ENCODE measurements at places on chromosomes 3 and 15. TPM values are rescaled to one million over a fixed set of nuclear protein-coding genes. Genes with fewer than 3 reads are reported as not detected.

- H3K4me3 ChIP-seq, result no peak overlapping the region
- peaks cover 21% of the 10 kb centered on the region for H3K4me1 ChIP-seq
- DNase-seq, result no peak
- H3K36me3 ChIP-seq, result no peaks in the 10 kb centered on the region
Measured at GRCh38 chr3:16067837-16068471, 106.5 kb upstream of the GALNT15 start.

- H3K27me3 ChIP-seq, result no peaks in the 10 kb centered on the region
- no peak for DNase-seq
- H3K4me1 ChIP-seq, result peaks cover 88% of the 10 kb centered on the region
- H3K4me3 ChIP-seq, result no peak overlapping the region
- peak overlapping the region; percentile 73 for H3K27ac ChIP-seq
- no peaks in the 10 kb centered on the region for H3K36me3 ChIP-seq
Measured at GRCh38 chr3:53038679-53039375, 7.0 kb downstream of the SFMBT1 start.

DNA sequence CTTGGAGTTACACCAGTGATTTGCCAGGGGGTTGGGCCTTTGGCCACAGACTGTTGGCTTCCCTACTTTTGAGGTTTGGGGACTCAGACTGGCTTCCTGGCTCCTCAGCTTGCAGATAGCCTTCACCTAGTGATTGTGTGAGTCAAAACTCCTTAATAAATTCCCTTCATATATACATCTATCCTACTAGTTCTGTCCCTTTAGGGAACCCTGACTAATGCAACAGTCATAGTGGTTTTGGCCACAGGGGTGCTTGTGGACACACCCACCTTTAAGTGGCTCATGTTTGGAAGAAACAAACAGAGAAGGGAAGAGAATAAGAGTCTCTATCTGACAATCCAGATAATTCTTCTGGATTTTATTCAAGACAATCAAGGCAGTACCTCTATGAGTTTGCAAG lies 457.7 kb downstream of the EPHA3 start:
- no peaks in the 10 kb centered on the region for H3K4me1 ChIP-seq
- H3K27ac ChIP-seq, result no peak overlapping the region
- DNase-seq, result no peak
- no peak overlapping the region for H3K4me3 ChIP-seq

DNA sequence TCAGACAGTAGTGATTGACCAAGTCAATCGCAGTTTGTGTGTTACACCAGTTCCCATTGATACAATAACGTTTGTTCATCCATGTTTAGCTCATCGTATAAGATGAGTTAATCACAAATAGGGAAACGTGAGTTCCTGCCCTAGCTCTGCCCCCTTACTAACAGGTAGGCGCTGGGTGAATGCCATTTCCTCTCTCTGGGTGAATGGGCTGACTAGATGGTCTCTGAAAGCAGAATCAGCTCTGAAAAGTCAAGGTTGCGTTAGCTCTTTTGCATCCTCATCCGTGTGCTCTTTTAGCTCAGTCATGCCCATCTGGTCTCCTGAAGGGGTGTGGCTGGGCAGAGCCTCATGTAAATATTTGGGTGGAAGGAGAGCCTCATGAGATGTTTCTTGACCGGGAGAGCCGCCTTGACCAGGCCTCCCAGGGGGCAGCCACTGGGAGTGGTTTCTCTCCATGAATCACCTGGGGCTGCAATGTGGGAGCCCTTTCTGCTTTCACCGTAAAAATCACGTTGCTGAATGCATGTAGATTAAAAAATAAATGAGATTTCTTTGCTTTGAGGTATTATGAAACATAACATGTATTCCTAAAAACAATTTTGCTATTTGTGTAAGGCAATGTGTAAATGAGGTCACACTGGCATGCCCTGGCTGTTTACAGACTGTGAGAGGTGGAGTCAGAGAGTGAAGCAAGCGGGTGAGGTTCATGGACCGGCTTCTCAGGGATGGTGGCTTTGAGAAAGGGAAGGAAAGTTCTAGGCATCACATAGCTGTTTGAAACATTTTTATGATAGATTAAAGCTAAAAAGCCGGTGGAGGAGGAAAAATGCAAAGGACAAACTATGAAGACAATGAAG lies 108.4 kb upstream of the RASGRP1 start:
- H3K27ac ChIP-seq, result no peak overlapping the region
- no peaks in the 10 kb centered on the region for H3K27me3 ChIP-seq
- H3K36me3 ChIP-seq, result no peaks in the 10 kb centered on the region
- no peaks in the 10 kb centered on the region for H3K4me1 ChIP-seq
- no peak for DNase-seq

DNA sequence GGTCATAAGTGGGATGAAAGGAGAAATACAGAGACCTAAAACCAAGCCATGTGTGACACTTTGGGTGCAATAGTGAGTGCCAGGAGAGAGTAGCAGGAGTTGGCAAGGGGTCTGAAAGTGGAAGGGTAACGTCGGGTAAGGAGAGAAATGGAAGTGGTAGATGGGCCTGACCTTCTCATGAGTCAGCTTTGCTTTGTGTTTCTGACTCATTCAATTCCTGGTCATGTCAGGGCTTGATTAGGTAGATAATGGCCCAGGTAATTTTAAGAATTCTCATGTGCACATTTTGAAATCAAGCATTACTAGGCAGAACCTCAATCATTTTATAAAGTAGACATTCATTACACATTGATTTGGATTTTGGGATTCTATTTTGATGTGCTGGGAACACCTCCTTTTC lies 262.5 kb downstream of the SOX2 start:
- H3K36me3 ChIP-seq, result no peaks in the 10 kb centered on the region
- H3K27ac ChIP-seq, result no peak overlapping the region
- no peaks in the 10 kb centered on the region for H3K27me3 ChIP-seq
- no peaks in the 10 kb centered on the region for H3K4me1 ChIP-seq
- H3K4me3 ChIP-seq, result no peak overlapping the region
- no peak for DNase-seq

GRCh38 chr3:161977850-161978249 lies 481.2 kb downstream of the OTOL1 start:
- no peaks in the 10 kb centered on the region for H3K36me3 ChIP-seq
- no peak overlapping the region for H3K27ac ChIP-seq
- no peaks in the 10 kb centered on the region for H3K27me3 ChIP-seq
- DNase-seq, result no peak

GRCh38 chr15:82105451-82106215 lies 59.8 kb upstream of the MEX3B start:
- H3K36me3 ChIP-seq, result no peaks in the 10 kb centered on the region
- H3K27ac ChIP-seq, result no peak overlapping the region
- no peaks in the 10 kb centered on the region for H3K27me3 ChIP-seq
- H3K4me1 ChIP-seq, result no peaks in the 10 kb centered on the region

DNA sequence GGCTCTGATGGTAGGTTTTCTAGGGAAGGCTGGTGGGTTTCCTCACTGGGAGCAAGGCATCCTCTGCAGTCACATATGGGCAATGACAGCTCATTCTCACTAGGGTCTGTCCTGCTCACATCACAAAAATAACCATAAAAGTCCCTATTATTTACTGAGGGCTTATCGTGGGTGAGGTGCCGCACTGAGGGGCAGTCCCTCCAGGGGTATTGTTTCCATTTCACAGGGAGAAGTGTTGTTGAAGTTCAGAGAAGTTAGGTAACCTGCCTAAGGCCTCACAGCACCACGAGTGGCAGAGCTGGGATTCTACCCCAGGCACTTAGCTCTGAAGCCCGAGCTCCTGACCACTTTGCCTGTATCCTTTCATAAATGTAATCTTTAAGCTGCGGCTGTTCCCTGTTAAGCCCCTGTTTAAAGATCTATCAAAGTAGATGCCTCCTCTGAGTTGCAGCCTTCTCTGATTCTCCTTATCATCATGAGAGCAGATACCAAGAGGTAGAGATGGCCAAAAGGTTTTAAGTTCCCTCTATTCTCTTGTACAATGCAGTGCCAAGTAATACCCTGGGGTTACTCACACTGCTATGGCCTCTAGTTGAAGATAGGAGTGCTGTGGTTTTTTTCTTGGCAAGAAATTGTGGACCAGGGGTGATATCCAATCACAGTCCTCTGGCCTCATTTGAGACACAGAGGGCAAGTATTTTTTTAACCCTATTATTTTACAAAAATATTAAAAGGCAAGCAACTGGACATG lies 107.0 kb downstream of the RPLP1 start:
- peaks cover 62% of the 10 kb centered on the region for H3K4me1 ChIP-seq
- H3K27ac ChIP-seq, result no peak overlapping the region
- no peak overlapping the region for H3K4me3 ChIP-seq
- no peaks in the 10 kb centered on the region for H3K27me3 ChIP-seq
- H3K36me3 ChIP-seq, result no peaks in the 10 kb centered on the region

GRCh38 chr15:82298520-82298919 lies 35.9 kb downstream of the SAXO2 start:
- H3K27ac ChIP-seq, result no peak overlapping the region
- H3K4me1 ChIP-seq, result no peaks in the 10 kb centered on the region
- DNase-seq, result no peak
- H3K4me3 ChIP-seq, result no peak overlapping the region
- H3K36me3 ChIP-seq, result no peaks in the 10 kb centered on the region

DNA sequence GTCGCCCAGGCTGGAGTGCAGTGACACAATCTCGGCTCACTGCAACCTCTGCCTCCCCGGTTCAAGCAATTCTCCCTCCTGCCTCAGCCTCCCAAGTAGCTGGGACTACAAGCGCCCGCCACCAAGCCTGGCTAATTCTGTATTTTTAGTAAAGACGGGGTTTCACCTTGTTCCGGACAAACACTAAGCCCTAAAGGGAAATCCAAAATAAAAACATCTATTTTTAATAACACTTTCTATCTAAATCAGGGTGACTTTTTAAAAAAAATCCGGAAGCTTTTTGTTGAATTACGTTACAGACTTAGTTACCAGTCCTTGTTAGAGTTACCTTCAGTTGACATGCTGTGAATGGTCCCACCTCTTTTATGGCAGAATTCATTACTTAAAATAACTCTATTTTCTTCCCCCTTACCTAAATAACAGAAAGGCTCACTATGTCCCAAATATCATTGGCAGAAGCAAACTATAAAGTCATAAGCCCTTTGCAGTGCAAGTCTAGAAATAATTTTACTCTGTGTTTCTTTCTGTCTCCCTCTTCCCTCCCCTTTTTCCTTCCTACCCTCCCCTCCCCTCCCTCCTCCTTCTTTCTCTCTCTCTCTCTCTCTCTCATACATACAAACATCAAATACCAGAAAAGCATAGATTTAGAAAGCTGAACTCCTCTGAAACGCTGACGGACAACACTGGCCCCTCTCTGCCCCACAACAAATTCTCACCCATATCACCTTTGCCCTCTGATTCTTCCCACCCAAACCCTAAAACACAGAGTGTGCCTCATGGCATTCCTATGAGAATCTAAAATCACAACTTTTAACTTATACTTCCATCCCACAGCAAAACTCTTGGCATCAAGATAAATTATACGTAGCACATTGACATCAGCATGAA lies 18.3 kb downstream of the THBS1 start:
- no peaks in the 10 kb centered on the region for H3K36me3 ChIP-seq
- H3K27me3 ChIP-seq, result no peaks in the 10 kb centered on the region
- DNase-seq, result no peak
- H3K4me1 ChIP-seq, result peaks cover 18% of the 10 kb centered on the region
- no peak overlapping the region for H3K4me3 ChIP-seq

DNA sequence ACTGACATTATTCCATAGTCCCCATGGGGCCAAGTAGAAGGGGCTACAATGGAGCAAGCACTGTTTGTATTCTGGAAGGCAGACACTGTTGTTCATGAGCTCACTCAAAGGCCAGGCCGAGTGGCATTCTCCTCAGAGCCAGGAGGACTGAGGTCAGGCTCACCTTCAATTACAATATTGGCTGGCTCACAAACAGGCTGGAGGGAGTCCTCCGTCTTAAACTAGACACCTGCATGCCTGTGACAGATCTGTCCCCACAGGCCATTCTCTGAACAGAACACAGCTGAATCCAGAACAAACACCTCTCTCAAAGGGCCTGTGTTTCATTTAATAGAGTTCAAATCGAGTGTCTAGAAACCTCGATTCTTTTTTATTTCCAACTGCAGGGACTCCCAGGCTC lies 347.4 kb upstream of the PPP2R3A start:
- H3K27me3 ChIP-seq, result no peaks in the 10 kb centered on the region
- no peak overlapping the region for H3K4me3 ChIP-seq
- no peak for DNase-seq
- no peaks in the 10 kb centered on the region for H3K4me1 ChIP-seq
- H3K27ac ChIP-seq, result no peak overlapping the region

GRCh38 chr3:151226088-151226563 lies 23.1 kb upstream of the GPR171 start:
- no peak for DNase-seq
- H3K27ac ChIP-seq, result peak overlapping the region; percentile 32
- no peak overlapping the region for H3K4me3 ChIP-seq
- peaks cover 28% of the 10 kb centered on the region for H3K4me1 ChIP-seq
- no peaks in the 10 kb centered on the region for H3K27me3 ChIP-seq
- H3K36me3 ChIP-seq, result no peaks in the 10 kb centered on the region

- H3K4me3 ChIP-seq, result no peak overlapping the region
- no peaks in the 10 kb centered on the region for H3K4me1 ChIP-seq
- H3K36me3 ChIP-seq, result no peaks in the 10 kb centered on the region
- no peaks in the 10 kb centered on the region for H3K27me3 ChIP-seq
- no peak for DNase-seq
Measured at GRCh38 chr15:99212406-99212805, 37.0 kb downstream of the TTC23 start.

- H3K36me3 ChIP-seq, result no peaks in the 10 kb centered on the region
- no peaks in the 10 kb centered on the region for H3K27me3 ChIP-seq
- no peak overlapping the region for H3K4me3 ChIP-seq
- H3K27ac ChIP-seq, result no peak overlapping the region
- H3K4me1 ChIP-seq, result no peaks in the 10 kb centered on the region
Measured at GRCh38 chr3:47950453-47951169, 65.6 kb downstream of the MAP4 start.

GRCh38 chr3:31184261-31185061 lies 290.0 kb upstream of the GADL1 start:
- H3K27ac ChIP-seq, result no peak overlapping the region
- no peak overlapping the region for H3K4me3 ChIP-seq
- DNase-seq, result no peak
- H3K27me3 ChIP-seq, result no peaks in the 10 kb centered on the region
- H3K4me1 ChIP-seq, result peaks cover 27% of the 10 kb centered on the region

GRCh38 chr3:36166477-36166876 lies 213.8 kb upstream of the STAC start:
- H3K27me3 ChIP-seq, result no peaks in the 10 kb centered on the region
- no peak overlapping the region for H3K27ac ChIP-seq
- H3K4me1 ChIP-seq, result no peaks in the 10 kb centered on the region
- DNase-seq, result no peak
- H3K4me3 ChIP-seq, result no peak overlapping the region
- H3K36me3 ChIP-seq, result no peaks in the 10 kb centered on the region

The KIF23 gene
- 74.2 TPM for total RNA-seq

The CSPG5 gene
- 0.67 TPM for total RNA-seq

The DUOXA2 gene
- 1.6 TPM for total RNA-seq

The SLC12A1 gene
- not detected for total RNA-seq

The HCLS1 gene
- total RNA-seq, result 0.45 TPM

The SLCO2A1 gene
- 2.5 TPM for total RNA-seq

The GNAT1 gene
- 0.50 TPM for total RNA-seq

The GDPGP1 gene
- 5.1 TPM for total RNA-seq

The SYNPR gene
- total RNA-seq, result not detected

The STAC gene
- total RNA-seq, result not detected

The KLHL6 gene
- not detected for total RNA-seq

The SOX2 gene
- total RNA-seq, result 34.1 TPM
